ENCODE measurements at places on chromosomes 11 and 22.

DNA sequence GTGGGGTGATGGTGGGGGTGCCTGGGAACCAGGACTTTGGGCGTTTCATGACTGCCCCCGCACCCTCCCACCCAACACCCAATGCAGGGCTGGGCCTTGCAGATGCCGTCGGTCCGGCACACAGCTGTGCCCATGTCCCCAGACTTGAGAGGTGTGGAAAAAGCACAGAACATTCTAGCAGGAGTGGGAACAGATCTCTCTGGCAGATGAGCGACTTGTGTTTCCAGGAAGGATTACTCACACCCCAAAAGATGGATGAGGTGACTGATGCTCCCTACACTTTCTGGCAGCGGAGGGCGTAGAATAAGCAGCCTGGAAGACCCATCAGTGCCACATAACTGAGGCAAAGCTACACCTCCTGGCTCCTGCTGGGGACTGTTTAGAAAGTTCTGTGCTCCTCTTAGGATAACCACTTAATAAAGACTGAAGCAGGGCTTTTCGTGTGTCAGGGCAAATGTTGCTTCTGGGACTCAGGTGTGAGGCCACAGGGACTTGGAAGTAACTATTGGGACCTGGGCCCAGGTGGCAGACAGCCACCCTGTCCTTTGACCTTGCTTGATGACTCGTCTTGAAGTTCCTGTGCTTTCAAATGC is 24.2 kb downstream of the FBLN1 start:
- no peak for DNase-seq

- no peak for DNase-seq
These were observed 1.9 kb downstream of the PATZ1 start for GRCh38 chr22:31344256-31344577.

DNA sequence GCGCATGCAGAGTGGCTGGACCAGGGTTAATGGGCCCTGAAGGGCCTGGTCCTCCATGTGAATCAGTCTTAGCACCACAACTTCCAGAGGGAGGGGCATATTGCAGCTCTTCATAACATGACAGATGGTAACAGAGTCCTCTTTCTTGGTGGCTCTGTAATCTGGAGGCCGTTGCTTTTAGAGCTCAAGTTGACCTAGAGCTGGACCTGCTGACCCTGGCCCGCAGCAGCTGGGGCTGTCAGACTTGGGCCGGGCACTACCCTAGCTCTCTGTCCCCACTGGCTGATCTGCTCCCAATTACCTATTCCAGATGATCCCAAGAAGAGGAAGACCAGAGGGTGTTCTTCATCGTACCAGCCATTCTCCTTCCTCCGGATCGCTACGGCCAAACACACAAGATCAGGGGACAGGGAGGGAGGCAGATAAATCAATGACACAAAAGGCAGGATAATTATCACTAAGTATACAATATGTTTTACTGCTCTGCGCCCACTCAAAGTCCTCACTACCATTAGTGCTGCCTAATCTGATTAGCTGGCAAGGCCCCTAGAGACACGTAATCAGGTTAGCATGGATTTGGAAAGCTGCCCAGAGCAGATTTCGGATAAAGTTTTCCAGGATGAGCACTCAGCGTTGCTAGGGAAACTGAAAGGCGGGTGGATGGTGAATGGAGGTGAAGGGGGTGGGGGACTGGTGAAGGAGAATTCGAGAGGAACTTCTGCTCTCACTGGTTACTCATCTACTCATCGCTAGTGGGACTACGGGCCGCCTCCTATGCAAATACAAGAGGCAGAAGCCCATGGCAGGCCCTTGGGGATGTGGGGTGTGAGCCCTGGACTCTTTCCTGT is 64.5 kb upstream of the PHOX2A start:
- peak; percentile 89 for DNase-seq

- no peak for DNase-seq
These were observed 63.3 kb downstream of the ZC3H12C start for GRCh38 chr11:110156503-110156902.

Measured in choroid plexus epithelial cell (primary cell).